ENCODE measurements at places on chromosomes 13 and 19.

GRCh38 chr13:74388626-74389025, 254.4 kb upstream of the KLF12 start:
- no peak for DNase-seq

- DNase-seq = peak; percentile 89
These were observed 7.3 kb downstream of the NKPD1 start for GRCh38 chr19:45153339-45154063.

DNA sequence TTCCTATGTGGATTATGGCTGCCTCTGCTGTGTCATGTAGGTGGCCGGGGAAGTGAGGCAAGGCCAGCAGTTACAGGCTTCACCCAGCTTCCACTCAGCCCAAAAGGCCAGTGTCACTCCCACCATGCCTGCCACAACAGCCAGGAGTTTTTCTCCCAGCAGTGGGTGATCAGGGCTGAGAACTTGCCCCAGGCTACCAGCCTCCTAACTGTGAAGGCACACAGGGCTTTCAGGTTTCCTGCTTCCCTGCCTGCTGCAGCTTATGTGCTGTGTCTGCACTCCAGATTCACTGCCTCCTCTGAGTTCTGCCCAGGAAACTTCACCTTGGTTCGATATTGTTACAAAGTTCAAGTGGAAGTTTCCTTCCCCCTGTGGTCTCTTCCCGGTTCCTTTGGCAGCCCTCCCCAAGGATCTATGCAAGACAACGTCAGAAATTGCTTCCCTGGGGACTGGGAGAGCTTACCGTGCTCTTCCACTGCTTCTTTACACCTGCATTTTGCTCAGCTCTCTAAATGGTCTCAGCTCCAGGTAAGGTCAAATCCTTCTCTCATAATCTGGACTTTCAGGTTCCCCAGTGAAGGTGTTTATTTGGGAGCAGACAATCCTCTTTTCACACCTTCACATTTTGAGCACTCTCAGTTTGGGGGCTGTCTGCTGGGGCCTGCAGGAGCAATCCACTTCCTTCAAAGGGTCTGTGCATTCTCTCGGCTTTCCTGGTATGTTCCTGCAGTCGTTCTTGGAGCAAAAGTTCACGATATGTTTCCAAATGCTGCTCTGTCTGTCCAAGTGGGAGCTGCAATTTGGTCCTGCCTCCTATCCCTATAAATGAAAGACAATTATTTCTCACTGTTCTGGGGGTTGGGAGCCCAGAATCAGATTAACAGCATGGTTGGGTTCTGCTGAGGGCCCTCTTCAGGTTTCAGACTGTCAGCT, 1730.1 kb upstream of the PRR20A start:
- DNase-seq = no peak

DNA sequence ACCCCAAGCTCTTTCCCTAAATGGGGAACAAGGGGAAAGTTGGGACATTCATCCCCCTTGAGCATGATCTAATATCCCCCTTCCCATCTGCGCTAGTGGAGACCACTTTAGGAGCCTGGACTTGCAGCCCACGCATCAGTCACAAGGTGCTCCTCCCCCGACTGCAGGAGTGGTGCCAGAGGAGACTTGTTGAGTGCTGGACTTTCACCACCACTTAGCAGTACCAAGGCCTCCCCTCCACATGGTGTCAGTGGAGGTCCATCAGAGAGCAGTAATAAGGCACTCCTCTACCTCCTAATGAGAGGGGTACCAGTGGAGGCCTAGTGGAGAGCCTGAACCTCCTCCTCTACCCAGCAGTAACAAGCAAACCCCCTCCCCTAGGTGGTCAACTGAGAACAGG, 22.5 kb downstream of the CAB39L start:
- DNase-seq = peak; percentile 20

GRCh38 chr19:47729468-47729798, 15.9 kb upstream of the NOP53 start:
- DNase-seq = peak; percentile 63

DNA sequence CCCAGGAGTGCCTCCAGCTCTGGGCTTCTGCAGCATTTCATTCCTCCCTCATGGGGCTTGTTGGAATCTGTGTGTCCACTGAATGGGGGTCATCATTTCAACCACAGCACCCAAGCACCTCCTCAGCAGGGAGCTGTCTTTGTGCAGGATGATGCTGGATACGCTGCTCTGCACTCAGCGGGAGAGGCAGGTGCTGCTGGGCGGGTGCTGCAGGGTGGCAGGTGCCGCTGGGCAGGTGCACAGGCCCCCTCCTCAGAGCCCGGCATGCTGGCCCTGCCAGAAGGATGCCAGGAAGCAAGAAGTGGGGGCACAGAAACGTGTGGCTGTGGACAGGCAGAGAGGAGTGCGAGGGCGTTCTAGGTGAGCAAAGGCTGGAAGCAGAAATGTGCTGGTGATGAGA, 121.8 kb upstream of the VSTM2B start:
- no peak for DNase-seq

GRCh38 chr19:41223431-41224234, 4.6 kb downstream of the AXL start:
- DNase-seq = no peak

DNA sequence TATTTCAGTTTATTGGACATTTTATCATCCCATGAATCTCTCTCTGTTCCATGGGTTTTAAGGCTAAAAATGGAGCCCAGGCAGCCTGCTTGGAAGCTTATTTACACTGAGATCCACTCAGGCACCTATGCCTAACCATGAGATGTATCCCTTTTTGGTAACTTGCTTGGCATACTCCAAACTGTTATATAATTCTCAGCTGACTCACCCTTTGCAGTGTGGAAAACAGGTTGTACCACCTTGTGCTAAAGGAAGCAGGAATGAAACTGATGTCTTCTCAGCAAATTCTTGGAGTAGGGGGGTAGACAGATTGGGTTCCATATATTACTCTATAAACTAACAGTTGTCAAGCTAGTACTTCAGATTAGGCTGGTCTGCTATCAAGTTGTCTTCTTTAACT, 483.6 kb downstream of the KLF5 start:
- no peak for DNase-seq

All from stomach (tissue), 19 donors.